ENCODE measurements at places on chromosomes 1 and 21.

GRCh38 chr1:66283622-66284041, 250.3 kb upstream of the SGIP1 start:
- no peak for DNase-seq

DNA sequence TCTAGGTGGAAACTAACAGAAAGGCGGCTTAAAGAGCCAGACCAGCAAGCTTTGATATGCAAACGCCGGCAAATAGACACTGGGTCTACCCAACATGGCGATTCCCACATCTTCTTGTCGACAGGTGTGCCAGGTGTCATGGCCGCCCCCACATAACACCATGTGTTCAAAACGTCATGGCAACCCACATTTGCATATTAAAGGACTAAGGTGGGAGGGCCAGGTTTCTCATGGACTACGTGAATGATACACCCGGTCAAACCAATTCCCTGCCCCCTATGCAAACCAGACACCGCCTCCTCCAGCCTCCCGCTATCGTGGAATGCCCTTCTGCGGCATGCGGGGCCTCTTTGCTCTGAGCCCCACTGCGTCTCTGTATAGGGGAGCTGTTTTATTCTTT, 41.3 kb downstream of the ICOSLG start:
- no peak for DNase-seq

DNA sequence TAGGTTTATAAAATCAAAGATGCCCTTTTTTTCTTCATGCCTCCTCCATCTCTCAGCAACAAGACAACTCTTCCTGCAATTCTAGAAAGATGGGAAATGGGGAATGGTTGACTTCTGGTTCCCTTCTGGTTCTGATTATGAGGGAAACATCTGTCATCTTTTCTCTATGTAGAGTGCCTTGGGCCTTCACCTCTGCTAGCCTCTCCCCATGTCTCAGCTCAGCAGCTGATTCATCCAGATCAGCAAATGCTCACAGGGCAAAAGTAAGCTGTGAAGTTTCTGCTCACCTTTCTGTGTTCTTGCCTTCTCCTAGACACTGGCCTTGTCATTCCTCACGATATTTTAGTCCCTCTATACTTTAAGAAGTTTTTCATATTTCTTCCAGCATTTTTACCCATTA, 17.8 kb upstream of the BECN2 start:
- no peak for DNase-seq

DNA sequence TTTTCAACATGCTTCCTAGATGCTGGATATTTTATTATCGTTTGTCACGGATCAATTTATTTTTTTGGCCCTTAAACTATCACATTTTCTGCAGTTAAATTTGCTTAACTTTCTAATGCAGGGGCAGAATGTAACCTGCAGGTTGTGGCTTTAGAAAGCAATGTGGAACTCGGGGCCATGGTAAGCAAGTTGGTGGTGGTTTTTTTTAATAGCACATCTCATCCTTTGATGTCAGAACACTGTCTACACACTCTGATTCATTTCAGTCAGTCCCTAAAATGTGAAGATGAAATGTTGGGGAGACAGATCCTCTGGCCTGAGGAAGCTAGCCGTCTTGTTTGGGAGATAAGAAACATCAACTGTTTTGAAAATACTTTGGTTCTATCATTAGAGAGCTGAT, 89.5 kb downstream of the GALNT2 start:
- no peak for DNase-seq

GRCh38 chr1:30412241-30413110, 310.9 kb downstream of the MATN1 start:
- no peak for DNase-seq

GRCh38 chr1:245261786-245262185, 107.0 kb downstream of the KIF26B start:
- no peak for DNase-seq

DNA sequence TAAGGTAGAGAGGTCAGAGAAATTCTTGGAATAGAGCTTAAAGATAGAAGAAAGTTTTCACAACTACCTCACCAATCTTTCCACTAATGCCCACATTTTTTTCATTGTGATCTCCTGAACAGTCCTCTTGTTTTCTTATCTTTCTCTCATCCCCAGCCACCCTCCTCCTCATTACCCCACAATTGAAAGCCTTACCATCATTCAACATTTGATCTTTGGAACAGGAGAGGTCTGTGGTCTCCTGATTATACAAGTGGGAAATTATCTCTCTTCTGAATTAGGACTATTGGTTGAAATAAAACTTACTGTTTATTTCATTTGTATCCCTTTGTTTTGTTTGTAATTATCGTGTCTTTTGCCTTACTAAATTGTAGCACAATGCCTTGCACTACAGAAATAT, 29.6 kb downstream of the DNAH14 start:
- no peak for DNase-seq

DNA sequence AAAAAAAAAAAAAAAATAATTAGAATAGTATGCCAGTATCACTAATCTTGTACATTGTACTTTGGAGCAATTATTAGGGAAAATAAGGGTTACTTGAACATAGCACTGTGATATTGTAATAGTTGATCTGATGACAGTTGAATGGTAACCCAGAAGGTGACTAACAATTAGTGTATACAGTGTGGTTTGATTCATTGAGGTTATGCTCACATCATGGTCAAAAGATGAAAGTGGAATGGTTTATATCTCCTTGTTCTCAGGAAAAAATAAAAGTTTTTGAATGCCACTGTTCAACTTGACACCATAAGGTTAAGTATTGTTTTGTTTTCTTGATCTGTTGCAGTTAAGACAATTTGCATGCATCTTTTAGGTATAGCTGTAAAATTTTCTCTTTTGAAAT, 87.0 kb downstream of the GPR52 start:
- DNase-seq, result no peak

GRCh38 chr1:216823731-216824130, 100.5 kb upstream of the ESRRG start:
- no peak for DNase-seq

DNA sequence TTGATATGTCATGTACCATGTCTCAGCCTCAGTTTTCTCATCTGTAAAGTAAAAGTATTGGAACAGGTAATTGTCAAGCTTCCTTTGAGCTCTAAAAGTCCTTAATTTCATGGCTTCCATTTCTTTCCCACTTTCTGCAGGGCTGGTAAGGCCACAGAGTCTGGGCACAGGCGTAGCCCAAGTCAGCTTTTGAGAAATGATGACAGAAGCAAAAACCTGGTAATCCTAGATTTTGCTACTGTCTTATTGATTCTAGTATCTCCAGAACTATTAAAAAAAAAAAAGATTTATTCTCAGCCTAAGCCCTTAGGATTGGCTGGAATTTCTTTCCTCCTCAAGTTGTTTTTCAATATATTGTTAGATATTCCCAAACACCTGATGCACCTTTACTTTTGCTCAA, 31.3 kb downstream of the PLXNA2 start:
- DNase-seq, result no peak
